ENCODE measurements at places on chromosomes 13 and 19.

- no peak for DNase-seq
Measured at GRCh38 chr19:907183-907853, 5.7 kb downstream of the R3HDM4 start.

DNA sequence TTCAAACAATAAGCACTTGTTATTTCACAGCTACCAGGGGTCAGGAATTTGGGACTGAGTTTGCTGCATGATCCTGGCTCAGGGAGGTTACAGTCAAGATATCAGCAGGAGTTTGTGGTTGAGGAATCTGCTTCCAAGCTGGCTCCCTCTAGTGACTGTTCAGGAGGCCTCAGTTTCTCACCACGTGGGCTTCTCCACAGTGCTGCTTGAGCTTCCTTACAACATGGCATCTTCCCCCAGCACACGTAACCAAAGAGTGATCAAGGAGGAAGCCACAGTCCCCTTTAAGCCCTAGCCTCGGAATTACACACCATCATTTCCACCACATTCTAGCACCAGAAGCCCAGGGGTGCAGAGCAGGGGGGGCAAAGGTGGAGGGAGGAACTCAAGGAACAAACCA, 28.8 kb downstream of the CELF5 start:
- no peak for DNase-seq

DNA sequence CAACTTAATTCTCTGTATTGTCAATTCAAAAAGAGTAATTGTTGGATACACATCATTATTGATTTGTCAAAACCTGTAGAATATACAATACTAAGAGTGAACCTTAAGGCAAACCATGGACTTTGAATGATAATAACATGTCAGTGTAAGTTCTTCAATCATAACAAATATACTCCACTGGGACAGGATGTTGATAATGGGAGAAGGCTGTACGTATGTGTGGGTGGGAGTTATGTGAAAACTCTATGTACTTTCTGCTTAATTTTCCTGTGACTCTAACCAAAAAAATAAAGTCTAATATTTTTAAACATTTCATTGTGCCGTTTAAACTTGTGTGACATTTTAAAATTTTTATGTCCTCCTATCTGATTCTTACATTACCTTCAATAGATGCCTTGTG, 526.7 kb downstream of the SUCLA2 start:
- no peak for DNase-seq

- DNase-seq: no peak
Measured at GRCh38 chr19:38307076-38307475, 3.0 kb downstream of the C19orf33 start.

DNA sequence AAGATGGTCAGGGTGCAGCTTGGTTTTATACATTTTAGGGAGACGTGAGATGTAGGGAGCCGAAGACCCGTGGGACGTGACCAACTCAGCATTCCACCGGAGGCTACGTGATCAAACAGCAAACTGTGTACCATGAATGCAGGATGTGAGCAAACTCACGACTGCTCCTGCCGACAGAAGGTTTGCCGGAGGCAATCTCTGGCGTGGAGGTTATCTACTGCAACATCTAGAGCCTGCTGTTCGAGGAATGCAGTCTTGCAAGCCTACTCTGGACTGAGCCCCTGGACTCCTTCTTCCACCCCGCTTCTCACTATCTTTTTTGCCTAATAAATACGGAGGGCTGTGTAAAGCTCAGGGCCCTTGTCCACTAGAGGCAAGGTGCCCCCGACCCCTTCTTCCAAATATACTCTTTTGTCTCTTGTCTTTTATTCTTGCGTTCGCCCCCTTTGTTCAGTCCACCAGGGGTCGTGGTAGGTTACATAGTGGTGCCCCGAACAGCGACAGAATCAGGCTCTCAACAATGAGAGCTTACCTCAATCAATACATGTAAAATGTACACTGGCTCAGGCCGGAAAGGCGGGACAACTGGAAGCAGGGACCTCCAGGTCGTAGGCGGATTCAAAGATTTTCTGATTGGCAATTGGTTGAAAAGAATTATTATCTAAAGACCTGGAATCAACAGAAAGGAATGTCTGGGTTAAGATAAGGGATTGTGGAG, 8.9 kb upstream of the OR1I1 start:
- DNase-seq: no peak

- no peak for DNase-seq
Measured at GRCh38 chr13:74929436-74929835, 552.5 kb downstream of the TBC1D4 start.

All from NCI-H2171 (cell line).